ENCODE measurements at places on chromosomes 5 and 9.

DNA sequence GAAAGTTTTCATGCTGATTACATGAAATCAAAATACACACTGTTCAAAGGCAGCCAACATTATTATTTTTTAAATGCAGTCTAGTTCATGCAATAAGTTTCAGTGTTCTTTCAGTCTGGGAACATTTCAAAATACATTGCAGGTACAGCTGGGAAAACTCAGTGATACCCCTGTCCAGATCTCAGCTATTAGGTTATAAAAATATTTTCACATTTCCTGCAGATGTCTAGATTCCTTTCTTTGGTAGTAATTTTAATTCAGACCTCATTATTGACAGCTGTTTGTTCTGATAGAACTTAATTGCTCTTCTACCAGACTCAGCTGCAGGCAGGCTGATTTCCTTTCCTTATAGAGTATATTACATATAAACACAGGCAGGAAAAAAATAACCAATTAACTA is 556.8 kb upstream of the DMAC1 start:
- H3K4me1 ChIP-seq, result peaks cover 9% of the 10 kb centered on the region
- DNase-seq, result no peak
- no peak overlapping the region for H3K4me3 ChIP-seq
- no peaks in the 10 kb centered on the region for H3K36me3 ChIP-seq
- no peak overlapping the region for H3K27ac ChIP-seq

DNA sequence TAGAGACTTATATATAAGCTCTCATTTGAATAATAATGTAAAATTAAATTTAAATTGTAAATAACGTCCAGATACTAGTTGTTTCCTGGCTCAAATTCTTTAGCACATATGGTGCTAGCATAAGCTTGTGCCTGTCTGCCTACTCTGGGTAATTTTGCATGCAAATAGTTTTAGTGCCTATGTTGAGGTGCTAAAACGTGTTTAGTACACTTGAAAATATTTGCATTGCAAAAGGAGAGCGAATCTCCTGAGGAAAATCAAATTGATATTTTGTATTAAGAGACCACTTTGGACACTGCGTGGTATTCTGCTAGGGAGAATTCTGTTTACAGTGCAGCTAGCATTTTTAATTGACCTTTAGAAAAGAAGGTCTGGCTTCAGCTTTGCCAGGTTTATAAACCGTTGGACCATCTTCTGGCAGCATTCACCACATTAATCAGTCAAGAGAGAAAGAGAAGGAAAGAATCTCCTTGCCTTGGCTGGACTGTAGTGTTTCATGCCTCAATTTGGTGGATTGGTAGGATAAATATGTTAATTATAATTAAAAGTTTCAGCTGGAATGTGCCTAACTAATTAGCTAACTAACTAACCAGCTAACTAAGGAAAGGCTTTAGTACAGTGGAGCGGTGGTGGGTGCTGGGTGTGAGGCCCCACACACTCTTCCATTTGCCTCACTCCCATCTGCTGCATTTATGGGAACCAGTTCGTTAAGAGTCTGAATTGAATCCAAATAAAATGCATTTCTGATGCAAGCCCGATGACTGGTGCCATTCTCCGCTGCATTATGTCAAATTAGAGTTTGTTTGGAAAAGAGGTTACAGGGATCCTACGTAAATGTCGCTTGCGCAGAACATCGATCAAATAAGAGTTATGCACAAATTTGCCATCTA is 150.1 kb upstream of the MPDZ start:
- no peaks in the 10 kb centered on the region for H3K4me1 ChIP-seq
- no peak overlapping the region for H3K27ac ChIP-seq
- no peaks in the 10 kb centered on the region for H3K27me3 ChIP-seq
- DNase-seq, result no peak

DNA sequence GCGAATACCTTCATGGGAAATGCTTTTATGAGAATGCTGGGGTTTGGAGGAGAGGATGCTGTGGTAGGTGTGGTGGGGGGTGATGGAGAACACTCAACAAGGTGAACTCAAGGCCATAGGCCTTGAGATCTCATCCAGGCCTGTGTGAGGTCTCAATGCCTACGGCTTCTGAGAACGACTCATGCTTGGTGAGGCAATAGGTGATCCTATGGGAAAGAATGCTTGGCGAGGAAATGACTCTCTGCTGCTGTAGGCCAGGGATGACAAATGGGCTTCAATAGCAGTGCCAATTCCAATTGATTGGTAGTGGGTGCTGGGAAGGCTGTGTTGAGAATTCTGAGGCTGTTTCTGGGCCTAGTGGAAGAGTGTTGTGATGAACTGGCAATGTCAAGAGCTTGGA is 280.2 kb upstream of the CLINT1 start:
- no peaks in the 10 kb centered on the region for H3K27me3 ChIP-seq
- H3K4me1 ChIP-seq, result no peaks in the 10 kb centered on the region
- no peak overlapping the region for H3K27ac ChIP-seq
- H3K36me3 ChIP-seq, result no peaks in the 10 kb centered on the region
- no peak overlapping the region for H3K4me3 ChIP-seq

DNA sequence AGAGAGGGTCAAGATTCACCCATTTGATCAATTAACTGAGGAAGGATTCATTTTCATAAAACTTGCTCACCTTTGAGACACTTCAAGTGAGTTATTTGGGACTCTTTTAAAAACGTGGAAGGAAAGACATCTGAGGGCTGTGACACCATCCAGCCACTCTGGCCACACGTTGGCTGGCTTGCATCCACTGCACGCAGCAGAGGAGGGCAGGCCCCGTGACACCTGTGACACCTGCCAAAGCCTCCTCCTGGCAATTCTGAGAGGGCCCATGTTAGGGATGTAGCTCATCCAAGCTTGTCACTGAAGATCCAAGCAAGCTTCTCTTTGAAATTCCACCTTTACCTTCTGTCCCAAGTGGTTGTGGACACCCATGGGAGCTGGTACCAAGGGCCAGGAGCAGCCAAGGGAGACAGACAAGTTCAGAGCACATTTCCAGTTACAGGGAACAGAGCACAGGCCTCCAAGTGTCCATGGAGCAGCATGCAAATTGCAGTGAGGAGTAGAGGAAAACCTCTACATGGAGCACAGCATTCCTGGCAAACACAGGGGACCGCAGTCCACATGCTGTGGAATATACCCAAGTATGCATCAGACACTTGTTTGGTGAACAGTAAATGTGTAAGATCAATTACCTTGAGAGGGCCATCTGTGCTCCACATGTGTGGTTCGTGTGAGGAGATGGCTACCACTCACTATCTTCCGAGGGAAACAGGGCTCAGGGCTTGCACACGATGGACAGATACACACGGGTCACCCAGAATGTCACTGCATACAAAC is 4.8 kb downstream of the PRSS3 start:
- no peak for DNase-seq
- no peaks in the 10 kb centered on the region for H3K27me3 ChIP-seq
- H3K27ac ChIP-seq, result no peak overlapping the region
- H3K36me3 ChIP-seq, result no peaks in the 10 kb centered on the region
- H3K4me3 ChIP-seq, result no peak overlapping the region
